ENCODE measurements at places on chromosomes 1 and 21.
A peak's percentile ranks its signal among the peaks of the same experiment; 100 is the strongest.

DNA sequence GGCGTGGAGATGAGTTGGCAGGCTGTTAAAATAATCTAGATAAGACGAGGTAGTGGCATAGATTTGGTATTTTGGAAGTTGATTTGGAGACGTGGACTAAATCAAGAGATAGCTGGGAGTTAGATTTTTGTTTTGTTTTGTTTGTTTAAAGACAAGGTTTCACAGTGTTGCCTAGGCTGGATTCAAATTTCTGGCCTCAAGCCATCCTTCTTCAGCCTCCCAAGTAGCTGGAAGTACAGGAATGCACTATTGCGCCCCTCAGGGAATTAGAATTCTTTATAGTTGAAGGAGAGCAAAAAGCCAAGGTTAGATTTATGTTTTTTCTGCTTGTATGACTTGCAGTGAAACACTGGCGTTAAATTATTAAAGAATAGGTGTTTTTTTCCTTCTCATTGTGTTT lies 22.3 kb upstream of the SNRPE start:
- no peak for DNase-seq

GRCh38 chr1:200967693-200968468 lies 55.6 kb downstream of the KIF21B start:
- no peak for DNase-seq

DNA sequence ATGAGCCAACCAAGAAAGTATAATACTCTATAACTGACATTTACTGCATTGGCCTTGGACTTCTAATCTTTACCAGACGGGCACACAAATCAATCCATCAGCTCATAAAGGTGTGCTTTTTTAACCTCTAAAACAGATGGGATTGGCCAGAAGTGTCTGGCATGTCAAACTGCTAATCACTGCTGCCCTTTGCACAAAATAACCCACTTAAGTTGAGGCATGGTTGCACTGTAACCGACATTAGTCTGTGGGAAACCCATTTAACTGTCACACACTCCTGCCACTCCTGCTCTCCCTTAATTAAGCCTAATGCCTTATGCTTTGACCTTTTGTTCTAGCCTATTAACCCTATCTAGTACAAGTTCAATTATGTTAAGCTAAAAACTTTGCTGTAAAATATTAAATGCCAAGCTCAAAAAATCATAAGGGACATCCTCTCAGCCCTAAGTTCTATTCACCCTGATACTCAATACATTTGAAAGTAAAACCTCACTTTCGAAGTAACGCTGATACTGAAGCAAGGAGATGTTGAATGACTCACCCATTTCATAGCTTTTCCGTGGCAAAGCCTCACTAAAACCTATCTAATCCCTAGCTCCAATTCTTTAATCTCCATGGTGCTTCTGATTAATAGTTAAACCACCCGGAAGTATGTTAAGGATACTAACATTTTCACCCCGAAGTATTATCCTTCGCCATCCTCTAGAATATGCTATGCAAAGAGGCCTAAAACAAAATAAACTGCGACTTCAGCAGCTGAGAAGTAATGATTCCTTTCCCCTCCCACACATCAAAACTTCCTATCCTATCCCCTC lies 12.9 kb downstream of the NRIP1 start:
- DNase-seq, result peak; percentile 36

- peak; percentile 72 for DNase-seq
Measured at GRCh38 chr1:201023517-201023902, at the start of gene KIF21B. Gene KIF21B (minus strand): TSS chr1:201023714. CDS start chr1:201023383, 331 bp downstream.

- DNase-seq, result no peak
Measured at GRCh38 chr1:180131510-180131909, 23.2 kb upstream of the QSOX1 start.

DNA sequence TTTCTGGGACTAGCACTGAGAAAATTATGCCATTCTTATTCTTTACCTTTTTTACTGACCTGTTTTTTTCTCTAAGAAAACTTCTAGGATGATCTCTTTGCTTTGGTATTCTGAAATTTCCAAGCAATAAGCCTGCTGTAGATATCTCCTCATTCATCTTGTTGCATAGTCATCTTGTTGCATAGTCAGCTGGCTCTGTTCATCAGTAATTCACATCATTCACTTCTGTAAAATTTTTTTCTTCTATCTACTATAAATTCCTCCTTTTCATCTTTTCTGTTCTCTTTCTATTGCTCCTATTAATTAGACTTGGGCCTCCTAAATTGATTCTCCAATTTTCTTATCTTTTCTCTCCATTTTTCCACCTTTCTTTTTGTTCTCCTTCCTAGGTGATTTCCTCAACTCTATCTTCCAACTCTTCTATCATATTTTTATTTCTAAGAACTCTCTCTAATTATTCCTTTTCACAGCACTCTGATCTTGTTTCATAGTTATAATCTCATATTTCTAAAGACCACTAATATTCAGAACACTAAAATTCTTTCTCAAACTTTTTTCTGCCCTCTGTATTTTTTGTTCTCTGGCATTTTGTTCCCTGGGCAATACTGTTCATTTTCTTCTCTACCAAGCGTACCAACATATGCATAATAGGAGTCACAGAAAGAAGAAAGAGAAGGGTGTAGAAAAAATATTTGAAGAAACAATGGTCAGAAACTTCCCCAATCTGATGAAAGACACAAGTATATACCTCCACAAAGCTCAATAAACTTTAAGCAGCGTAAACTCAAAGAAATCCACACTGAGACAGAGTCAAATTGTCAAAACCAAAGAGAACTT lies 17.7 kb downstream of the TUT4 start:
- DNase-seq, result no peak

GRCh38 chr1:68347415-68347814 lies 102.3 kb downstream of the RPE65 start:
- DNase-seq, result no peak

Measured in NCI-H1105 (cell line).